Stimulated activated memory B cell treated with anti-CD40 and anti-IgM and Interleukin-4, amounts not matched to agents 10 μg/mL and 1 μg/mL and 100 μg/mL, for 72 hours (primary cell): ENCODE measurements at places on chromosomes 13 and 19.

DNA sequence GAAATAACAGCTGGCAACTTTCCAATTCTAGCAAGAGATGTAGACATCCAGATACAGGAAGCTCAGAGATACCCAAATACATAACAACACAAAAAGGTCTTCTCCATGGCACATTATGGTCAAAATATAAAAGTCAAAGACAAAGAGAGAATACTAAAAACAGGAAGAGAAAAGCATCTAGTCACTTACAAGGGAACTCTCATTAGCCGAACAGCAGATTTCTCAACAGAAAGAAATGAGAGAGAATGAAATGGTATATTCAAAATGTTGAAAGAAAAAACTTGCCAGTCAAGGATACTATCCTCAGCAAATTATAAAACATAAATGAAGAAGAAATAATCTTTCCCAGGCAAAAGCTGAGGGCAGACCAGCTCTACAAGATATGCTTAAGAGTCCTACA is 12.4 kb downstream of the ZNF780A start:
- no peak overlapping the region for H3K27ac ChIP-seq
- H3K4me3 ChIP-seq = no peak overlapping the region
- H3K27me3 ChIP-seq = no peaks in the 10 kb centered on the region
- peaks cover 6% of the 10 kb centered on the region for H3K4me1 ChIP-seq
- ATAC-seq = no peak
- H3K36me3 ChIP-seq = peaks cover 97% of the 10 kb centered on the region

- H3K27ac ChIP-seq = no peak overlapping the region
- no peaks in the 10 kb centered on the region for H3K27me3 ChIP-seq
- H3K36me3 ChIP-seq = peaks cover 34% of the 10 kb centered on the region
- no peak overlapping the region for H3K4me3 ChIP-seq
Observed at GRCh38 chr19:44762038-44762437, 13.5 kb downstream of the BCL3 start.

- H3K27ac ChIP-seq = no peak overlapping the region
- no peak overlapping the region for H3K4me3 ChIP-seq
- peaks cover 5% of the 10 kb centered on the region for H3K4me1 ChIP-seq
Observed at GRCh38 chr19:14394167-14394566, 12.9 kb downstream of the ADGRE5 start.

DNA sequence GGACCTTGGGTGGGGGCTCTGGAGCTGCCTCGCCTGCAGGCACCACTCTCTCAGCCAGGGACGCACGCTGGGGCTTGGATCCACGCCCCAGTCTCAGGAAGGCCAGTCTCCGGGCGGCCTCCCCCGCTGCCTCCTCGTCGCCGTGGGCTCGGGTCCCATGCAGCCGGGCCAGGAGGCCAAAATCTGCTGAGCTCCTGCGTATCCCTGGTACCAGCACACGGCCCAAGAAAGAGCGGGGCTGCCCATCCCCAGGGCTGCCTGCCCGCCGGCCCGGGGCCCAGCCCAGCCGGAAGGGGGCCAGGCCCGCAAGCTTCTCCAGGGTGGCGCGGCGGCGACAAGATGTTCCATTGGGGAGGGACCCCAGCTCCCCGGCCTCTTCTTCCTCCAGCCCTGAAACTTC is 6.7 kb downstream of the EXOC3L2 start:
- H3K4me3 ChIP-seq = no peak overlapping the region
- H3K36me3 ChIP-seq = no peaks in the 10 kb centered on the region
- H3K27me3 ChIP-seq = peaks cover 64% of the 10 kb centered on the region
- peaks cover 14% of the 10 kb centered on the region for H3K4me1 ChIP-seq
- no peak overlapping the region for H3K27ac ChIP-seq
- no peak for ATAC-seq

DNA sequence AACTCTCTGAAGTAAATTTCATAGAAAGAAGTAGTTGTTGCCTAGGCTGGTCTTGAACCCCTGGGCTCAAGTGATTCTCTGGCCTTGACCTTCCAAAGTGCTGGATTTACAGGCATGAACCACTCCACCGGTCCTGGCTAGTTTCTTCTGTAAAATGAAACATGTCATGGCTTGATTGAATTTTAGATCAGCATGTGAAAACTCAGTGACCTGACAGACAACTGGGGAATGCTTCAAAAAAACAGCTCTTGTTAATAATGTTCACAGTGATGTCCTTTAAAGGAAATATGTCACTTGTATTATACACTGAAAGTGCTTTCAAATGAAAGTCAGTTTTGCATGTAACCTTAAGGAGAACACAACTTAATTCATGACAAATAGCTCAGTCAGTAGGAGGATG is 118.2 kb downstream of the KLF5 start:
- H3K27me3 ChIP-seq = no peaks in the 10 kb centered on the region
- no peak overlapping the region for H3K27ac ChIP-seq
- no peaks in the 10 kb centered on the region for H3K4me1 ChIP-seq
- ATAC-seq = no peak
- H3K36me3 ChIP-seq = no peaks in the 10 kb centered on the region

DNA sequence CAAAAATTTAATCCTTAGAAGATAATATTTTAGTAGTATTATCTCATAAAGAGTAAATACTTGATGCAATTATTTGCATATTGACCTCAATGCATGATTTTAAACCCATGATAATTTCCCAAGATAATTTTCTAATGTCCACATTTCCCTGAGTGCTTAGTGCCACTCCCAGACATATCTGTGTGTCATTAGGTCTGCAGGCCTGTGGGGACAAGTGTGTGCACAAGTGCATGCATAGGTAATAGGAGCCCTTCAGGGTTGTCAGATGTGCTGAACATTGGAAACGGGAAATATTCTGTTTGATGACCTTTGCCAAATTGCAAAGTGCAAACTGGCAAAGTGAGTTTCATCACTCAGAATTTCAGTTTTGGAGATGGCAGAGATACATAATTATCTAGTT is 369.9 kb downstream of the KLF5 start:
- no peak overlapping the region for H3K4me3 ChIP-seq
- H3K4me1 ChIP-seq = no peaks in the 10 kb centered on the region
- no peaks in the 10 kb centered on the region for H3K27me3 ChIP-seq
- no peaks in the 10 kb centered on the region for H3K36me3 ChIP-seq

DNA sequence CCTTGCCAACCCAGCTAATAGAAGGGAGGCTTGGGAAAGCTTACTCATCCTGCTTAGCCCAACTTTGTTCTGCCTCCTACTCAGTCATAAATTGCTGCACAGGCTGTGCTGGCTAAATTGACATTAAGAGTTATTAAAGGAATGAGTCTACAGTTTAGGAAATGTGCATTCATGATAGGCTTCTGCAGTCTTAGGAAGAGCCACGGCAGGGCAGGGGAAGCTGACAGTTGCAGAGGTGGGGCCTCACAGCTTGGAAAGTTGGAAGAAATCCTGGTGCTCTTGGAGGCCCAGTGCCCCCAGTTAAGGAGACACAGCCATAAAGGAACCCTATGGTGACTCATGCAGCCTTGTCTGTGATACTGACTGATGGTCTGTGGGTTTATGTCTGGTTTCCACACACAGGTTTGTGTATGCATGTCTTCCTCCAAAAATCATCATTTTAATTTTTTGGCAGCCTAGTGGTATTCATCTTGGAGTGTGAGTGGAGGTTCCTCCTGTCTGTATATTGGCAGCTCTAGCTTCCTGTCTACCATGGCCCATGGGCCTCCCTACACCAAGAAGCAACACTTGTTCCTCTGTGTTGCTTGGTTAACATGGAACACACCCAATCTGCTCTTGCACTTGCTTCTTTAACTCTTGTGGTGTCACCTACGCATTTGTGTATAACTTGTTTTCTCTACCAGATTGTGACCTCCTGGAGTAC is 135.0 kb upstream of the KL start:
- no peaks in the 10 kb centered on the region for H3K36me3 ChIP-seq
- ATAC-seq = no peak

DNA sequence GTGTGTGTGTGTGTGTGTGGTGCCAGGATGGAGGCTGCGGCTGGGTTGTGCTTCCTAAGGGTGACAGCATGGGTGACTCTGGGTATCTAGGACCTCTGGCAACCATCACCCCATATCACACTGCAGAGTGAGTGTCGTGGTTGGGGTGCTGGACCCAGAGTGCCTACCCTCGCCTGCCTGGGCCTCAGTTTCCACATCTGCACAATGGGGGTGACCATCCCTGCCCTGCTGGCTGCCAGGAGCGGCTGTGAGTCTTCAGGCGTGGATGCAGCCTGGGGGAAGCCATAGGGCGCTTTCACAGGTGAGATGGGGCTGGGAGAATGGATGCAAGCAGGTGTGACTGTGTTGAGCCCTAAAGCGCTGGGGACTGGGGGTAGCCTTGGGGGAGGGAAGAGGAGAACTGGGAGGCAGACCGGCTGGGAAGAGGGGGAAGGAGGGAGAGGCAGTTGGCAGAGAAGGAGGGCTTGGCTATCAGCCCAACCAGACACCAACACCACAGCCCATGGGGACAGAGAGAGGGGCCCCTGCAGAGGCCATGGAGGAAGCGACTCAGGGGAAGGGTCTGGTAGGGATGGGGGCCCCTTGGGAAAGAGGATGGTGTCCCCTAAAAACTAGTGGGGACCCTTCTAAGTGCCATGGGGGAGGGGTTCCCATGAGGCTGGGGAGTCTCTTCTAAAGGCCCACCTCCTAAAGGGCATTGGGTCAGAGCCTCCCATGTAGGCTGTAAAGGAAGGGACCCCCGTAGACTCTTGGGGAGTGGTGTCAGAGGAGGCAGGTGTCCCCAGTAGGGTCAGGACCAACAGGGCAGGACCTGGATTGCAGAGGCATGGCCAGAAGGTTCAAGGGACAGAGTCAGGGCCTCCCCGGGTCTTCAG is 1.7 kb downstream of the PLPPR2 start:
- H3K4me3 ChIP-seq = no peak overlapping the region
- no peak overlapping the region for H3K27ac ChIP-seq
- no peak for ATAC-seq
